ENCODE measurements at places on chromosomes 3 and 15.

GRCh38 chr3:159018341-159018740 is 216.5 kb downstream of the MFSD1 start:
- DNase-seq: no peak

DNA sequence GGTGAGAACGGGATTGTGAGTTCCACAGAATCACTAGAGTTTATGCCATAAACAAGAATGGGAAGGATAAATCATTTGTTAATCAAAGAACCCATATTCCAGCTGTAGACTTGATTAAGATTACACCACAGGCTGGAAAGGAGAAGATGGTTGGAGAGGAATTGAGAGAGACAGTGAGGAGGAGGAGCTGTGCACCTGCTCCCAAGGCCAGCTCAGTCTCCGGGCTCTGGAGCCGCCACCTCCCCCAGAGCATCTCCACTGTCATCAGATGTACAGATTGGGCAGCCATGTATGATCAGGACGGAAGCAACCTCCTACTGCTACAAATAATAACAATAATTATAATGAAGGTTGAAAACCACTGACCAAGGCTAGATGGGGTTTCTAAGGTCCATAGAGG is 170.0 kb downstream of the MINAR1 start:
- no peak for DNase-seq

- no peak for DNase-seq
Observed at GRCh38 chr3:163573324-163573723, 1505.0 kb downstream of the SI start.

GRCh38 chr15:62569460-62570404 is 404.6 kb upstream of the C2CD4B start:
- DNase-seq: no peak

- DNase-seq: no peak
Observed at GRCh38 chr15:65110676-65111292, 4.2 kb downstream of the UBAP1L start.

DNA sequence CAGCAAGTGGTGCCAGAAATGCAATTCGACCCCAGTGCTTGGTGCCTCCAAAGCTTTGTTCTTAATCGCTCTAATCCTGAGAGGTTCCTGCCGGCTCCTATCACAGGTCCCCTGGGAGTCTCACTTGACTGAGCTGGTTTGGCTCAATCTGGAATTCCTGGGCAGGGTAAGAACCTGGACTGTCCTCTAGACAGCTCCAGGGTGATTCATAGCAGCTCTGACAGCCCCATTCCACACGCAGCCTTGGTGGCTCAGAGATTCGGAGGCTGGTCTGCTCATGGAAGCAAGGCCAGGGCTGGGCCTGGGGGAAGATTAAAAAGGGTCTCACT is 37.9 kb downstream of the MYO5C start:
- no peak for DNase-seq

DNA sequence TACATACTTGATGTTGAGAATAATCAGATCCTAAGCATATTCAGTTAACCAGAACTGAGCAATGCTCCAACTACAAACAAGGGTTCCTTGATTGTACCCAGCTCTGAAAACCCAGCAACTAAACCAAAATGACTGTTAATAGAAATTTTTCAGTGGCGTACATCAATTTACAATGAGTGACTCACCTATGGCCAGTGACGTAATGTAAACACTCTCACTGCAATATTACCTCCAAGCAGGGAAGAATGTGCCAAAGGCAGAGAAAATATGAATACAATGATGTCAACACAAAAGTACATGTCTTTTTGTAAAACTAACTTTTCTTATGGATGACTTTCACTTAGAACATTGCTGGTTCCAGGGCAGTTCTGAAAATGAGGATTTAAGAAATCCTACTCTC is 611.3 kb downstream of the EDEM1 start:
- DNase-seq: no peak

DNA sequence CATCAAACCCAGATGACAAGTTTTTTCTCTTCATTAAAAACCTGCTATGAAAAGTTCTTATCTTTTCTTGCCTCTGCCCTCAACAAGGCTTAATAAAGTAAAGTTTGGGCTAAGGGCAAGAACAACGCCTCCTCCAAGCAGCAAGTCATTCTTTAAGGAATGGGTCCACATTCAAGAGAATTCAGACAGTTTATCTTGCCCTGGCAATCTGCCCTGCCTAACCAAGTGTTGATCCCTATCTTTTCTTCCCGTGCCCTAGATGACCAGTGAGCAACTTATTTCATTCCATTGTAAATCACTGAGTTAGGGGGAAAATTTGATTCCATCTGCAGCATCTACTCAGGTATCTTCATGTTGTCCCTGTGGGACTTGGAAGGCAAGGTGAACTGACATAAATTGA is 370.3 kb upstream of the DPPA4 start:
- no peak for DNase-seq

DNA sequence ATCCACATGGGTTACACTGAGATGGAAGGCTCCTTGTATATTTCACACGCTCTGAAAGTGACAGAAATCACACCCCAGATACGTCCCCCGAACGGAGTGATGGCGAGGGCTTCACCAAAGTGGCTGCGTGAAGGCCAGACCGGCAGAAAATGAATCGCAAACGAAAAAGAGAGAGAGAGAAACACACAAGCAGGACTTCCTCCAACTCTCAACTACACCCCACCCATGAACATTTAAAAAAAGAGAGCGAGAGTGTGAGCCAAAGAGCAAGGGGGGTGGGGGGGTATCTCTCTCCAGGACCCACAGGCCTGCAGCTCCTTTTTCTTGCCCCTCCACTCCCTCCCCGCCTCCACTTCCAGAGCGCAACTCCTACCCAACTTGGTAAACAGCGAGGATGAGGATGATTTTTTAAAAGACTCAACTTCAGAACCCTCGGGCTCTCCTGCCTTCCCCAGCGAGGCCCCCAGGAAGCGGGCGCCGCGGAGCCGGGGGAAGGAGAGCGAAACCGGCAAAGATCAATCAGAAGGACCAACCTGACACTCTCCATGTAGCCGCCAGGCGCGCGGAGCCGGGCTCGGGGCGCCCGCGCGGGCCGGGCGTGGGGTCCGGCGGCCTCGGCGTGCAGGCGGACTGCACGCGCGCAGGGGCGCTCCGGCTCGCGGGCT is 519.1 kb downstream of the FOXP1 start:
- DNase-seq: no peak
